ENCODE measurements at places on chromosomes 11 and 22.

DNA sequence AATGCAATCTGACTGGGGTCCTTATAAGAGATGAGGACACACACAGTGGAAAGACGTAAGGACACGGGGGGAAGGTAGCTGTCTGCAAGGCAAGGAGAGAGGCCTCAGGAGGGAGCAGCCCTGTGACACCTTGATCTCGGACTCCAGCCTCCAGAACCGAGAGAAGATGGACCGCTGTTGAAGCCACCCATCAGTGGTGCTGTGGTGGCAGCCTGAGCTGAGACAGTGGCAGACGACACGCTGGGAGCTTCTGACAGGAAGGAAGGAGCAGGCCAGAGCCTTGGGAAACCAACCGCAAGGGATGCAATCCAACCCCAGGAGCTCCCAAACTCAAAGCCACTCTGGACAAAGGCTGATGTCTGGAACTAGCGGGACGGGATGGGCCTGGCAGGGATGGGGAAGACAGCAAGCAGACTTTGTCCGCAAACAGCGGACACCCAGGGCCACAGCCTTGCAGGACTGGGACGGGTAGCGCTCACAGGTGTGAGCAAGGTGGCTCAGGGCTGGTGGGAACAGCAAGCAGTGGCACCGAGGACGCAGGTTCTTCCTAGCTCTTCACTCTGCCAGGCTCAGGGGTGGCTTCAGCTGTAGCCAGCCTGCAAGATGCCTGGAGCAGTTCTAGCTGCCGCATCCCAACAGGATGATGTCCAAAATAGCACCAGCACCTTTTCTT lies 10.9 kb downstream of the LTO1 start:
- DNase-seq: no peak

DNA sequence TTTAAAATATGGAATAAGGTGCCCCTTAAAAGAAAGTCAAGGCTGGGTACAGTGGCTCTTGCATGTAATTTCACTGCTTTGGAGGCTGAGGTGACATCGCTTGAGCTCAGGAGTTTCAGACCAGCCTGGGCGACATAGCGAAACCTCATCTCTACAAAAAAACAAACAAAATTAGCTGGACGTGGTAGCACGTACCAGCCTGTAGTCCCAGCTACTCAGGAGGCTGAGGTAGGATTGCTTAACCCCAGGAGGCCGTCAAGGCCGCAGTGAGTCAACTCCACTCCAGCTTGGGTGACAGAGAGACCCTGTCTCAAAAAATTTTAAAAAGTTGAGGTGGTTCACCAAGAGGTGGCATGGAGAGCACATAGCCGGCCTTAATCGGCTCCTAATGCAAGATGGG lies 17.7 kb upstream of the ADORA2A start:
- DNase-seq: no peak

- DNase-seq: no peak
These were observed 20.0 kb downstream of the TPBGL start for GRCh38 chr11:75260396-75261170.

- DNase-seq: no peak
These were observed 10.0 kb upstream of the MTMR3 start for GRCh38 chr22:29872989-29873388.

DNA sequence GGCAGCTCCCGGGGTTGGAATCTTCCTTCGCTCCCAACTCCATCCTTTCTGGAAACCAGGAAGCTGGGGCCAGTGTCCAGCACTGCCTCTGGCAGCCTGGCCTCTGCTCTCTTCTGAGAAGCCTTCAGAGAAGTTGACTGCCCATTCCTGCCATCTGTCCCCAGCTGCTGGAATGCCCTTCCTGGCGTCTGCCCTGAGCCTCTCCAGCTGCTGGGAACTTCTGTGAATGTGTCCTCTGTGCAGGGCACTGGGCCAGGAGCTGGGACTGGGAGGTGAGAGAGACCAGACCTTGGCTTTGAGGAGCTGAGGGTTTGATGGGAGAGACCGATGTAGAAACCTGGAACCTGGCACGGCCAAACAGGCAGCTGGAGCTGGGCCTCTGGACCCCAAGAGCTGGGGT lies 5.9 kb upstream of the SOX10 start:
- DNase-seq: no peak

- no peak for DNase-seq
These were observed 110.2 kb downstream of the RBFOX2 start for GRCh38 chr22:35918456-35918855.

DNA sequence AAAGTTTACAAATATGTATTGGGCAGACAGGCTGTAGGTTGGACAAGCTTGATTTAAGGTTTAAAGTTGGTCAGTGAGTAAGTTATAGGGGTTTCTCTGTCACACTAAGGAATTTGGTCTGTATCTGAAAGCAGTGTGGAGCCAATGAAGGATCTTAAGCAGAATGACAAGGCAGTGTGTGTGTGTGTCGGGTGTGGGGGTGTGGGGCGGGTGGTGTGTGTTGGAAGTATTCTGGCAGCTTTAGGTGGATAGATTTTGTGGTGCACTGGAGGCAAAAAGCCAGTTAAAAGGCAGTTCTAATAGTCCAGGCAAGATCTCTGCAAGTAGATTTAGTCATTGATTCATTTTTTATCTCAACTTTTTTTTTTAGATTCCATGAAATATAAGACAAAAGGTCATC lies 1006.8 kb upstream of the CCDC90B start:
- no peak for DNase-seq

DNA sequence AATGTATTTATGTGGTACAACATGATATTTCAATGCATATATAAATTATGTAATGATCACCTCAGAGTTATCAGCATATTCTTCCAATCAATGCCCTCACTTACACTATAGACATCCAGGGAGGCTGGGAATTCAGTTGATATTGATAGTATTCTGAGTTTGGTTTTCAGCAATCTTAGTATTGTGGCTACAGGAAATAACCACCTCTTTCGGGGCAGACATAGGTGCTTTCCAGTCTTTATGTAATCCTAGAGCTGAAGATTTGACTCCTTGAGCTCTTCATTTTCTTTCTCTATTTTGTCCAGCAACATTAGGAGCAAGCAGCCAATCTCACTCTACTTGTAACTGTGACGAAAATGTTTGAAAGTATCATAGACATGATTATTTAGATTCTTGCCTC lies 712.7 kb upstream of the KIRREL3 start:
- DNase-seq: no peak

DNA sequence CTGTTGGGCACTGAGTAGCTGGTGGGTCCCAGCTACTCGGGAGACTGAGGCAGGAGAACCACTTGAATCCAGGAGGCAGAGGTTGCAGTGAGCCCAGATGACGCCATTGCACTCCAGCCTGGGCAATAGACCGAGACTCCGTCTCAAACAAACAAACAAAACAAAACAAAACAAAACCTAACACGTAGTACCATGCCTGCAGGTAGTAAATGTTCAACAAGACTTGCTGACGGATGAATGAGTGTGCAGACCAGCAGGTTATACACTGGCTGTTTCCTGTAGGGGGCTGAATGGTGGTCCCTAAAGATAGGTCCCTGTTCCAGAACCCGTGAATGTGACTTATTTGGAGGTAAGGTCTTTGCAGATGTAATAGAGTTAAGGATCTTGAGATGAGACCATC lies 12.8 kb upstream of the MRGPRD start:
- no peak for DNase-seq

- no peak for DNase-seq
These were observed 147.4 kb downstream of the BLID start for GRCh38 chr11:121968638-121969037.

GRCh38 chr11:36854875-36855274 lies 256.8 kb upstream of the RAG2 start:
- no peak for DNase-seq

DNA sequence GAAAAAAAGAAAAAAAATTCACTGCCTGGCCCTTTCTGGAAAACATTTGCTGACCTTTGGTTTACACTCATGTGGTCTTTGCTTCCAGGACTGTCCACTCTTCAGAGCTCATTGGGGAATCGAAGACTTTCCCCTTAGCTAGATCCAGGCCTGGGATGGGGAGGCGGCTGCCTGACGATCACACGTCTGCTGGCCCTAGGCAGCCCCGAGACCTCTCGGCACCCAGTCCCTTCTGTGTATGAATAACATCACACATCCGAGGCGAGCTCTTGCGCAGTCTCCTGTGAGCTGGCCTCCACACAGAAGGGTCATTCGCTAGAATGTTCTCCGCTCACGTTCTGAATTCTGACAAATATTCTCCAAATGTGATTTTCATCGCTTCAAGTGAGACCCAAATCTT lies 25.7 kb upstream of the GAL start:
- no peak for DNase-seq

DNA sequence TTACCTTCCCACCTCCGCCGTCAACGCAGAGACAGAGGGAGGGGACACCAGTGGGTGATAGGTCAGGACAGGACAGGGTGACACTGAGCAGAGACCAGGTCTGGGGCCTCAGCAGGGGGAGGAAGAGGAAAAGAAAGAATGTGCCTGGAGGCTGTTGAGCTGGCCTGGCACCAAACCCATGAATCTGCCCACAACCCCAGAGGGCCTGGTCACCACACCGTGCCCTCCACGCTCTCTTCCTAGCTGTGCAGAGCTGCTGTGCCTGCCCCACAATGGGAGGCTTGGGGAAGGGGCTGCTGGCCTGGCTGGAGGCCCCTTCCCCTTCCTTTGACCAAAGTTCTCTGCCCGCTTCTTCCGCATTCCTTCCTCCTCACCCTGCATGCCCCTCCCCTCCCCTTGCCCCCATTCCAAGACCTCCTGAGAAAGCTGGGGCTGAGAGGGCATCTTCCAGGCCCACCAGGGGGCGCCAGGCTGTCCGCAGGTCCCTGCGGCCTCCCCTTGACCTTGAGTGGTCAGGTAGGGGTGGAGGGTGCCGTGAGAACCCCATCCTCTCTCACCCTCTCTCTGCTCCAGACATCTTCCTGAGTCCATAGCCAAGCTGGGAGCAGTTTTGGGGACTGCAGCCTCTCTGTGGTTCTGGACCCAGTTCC lies 11.0 kb upstream of the CACNA1I start:
- DNase-seq: no peak

- DNase-seq: no peak
These were observed 1.9 kb upstream of the EMID1 start for GRCh38 chr22:29203488-29204454.

GRCh38 chr11:10302744-10303557 lies 1.9 kb upstream of the ADM start:
- DNase-seq: no peak

GRCh38 chr11:61853698-61854169 lies 25.6 kb downstream of the FADS2 start:
- DNase-seq: no peak

- DNase-seq: no peak
These were observed 403.6 kb downstream of the MN1 start for GRCh38 chr22:27397954-27398342.

DNA sequence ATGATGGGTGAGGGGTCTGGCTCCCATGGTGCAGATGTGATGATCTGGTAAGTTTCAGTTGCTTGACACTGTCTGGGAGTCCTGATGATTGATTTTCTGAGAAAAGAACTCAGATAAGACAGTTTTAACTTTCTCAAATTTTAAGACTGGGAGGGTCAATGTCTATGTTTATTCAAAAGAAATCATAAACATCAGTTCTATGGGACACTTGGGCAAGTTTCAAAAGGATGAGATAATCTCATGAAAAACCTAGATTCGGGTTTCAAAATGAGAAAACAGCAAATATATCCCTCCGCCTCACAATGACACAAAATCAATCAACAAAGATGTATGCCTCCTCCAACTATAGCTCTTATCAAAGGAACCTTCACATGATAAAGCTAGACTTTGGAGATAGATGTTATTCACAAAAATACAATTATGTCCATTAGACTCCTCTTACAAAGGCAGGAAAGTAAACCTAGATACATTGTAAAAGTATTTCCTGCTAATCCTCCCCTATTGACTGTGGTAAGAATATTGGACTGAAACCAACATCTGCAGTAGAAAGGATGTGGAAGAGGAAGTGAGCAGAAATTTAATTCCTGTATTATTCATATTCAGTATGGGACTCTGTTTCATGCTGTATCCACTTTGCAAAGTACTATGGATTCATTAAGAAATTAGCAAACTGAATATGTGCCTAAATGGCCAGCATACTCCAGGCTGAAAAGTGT lies 21.6 kb downstream of the SVIP start:
- DNase-seq: no peak

DNA sequence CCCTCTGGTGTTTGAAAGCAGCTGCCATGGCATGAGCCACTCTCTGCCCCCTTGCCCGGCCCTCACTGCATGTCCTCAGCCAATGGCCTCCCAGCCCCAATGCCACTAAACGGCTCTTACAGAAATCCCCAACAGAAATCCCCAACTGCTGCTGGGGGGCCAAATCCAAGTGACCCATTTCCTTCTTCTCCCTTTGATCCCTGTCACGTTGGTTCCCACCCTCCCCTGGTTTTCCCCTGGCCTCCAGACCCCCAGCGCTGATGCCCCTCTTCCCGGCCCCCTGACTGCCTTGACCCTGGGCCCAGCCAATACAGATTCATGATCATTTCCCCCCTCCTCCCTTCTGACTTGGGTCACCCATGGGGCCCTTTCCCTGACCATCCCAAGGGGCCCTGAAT lies 30.9 kb downstream of the IGLL1 start:
- no peak for DNase-seq

GRCh38 chr11:112339566-112339965 lies 78.9 kb upstream of the PLET1 start:
- DNase-seq: no peak

DNA sequence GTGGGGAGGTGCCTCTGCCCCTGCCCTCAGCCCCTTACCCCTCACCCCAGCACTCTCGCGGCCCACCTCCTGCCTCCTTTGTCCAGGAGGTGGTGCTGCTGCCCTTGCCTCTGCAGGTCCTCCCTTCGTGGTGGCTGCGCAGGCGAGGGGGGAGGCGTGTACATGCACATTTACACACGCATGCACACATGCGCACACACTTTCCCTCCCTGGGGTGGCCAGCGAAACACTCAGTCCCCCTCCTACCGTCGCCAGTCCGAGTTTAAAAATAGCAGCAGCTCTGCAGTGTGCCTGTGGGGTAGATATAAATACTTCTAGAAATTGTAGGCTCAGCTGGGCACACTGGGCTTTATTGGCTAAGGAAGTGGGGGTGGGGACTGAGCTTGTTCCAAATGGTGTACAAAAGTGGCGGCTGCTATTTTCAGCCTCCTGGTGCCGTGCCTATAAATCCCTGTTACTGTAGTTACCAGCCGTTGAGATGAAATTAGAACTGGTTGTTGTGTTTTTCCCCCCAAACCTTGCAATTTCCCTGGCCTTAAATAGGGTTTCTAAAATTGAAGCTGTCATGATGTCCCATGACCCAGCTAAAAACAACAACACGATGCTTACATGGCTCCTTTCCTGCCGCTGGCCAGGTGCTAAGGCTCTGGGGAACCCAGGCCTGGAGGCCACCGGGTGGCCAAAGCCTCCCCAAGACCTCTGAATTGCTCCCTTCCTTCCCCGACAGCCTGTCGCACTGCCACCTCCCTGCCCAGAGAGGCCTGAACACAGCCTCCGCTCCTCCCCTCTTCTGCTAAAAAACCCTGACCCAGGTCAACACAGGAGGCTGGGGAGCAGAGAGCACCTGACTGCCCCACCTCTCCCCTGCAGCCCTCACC lies 12.4 kb downstream of the PICK1 start:
- DNase-seq: no peak
